ENCODE measurements at places on chromosomes 13 and 19.

- no peak for DNase-seq
Measured at GRCh38 chr19:46616631-46617322, 8.1 kb downstream of the PTGIR start.

DNA sequence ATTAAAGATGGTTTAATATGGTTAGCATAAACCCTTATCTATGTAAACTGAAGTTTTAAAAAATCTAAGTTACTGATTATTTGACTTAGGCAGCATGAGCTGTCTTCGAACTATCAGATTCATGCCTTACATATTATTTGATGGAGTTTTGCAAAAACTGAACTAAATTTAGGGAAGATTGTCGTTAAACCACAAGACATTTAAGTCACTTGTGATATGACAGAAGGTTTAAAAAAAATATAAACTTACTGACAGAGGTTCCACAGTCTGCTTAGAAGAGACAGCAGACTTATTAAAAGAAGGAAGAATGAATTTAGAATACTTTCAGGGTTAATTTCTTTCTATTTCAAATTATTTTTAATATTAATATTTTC, 110.9 kb upstream of the FRY start:
- no peak for DNase-seq

GRCh38 chr19:42024622-42025111, 30.6 kb upstream of the ATP1A3 start:
- no peak for DNase-seq

GRCh38 chr13:46101002-46101401, 3.8 kb downstream of the CPB2 start:
- DNase-seq: no peak

- DNase-seq: no peak
Measured at GRCh38 chr13:99057310-99057975, 79.6 kb upstream of the DOCK9 start.
